ENCODE measurements at places on chromosomes 12 and 14.

GRCh38 chr14:71013551-71014192 lies 106.4 kb downstream of the PCNX1 start:
- DNase-seq = no peak

DNA sequence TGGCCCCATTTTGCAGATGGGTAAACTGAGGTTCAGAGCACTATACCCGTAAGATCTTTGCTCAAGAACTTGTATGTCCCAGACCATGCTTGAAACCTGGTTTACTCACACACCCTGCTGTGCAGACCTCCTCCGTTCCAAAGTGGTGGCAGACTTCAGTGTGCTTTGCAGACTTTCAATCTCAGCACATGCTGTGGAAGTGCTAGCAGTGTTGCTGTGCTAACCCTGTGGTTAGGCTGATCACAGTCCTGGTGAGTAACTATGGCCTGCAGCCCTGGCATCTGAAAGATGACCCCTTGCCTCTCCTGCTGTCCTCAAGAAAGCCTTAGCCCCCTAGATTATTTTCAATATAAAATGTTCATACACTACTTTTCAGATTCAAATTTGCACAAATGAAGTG lies 450.6 kb downstream of the DPF3 start:
- DNase-seq = no peak

GRCh38 chr14:75315144-75315543 lies 36.5 kb downstream of the FOS start:
- DNase-seq = no peak

DNA sequence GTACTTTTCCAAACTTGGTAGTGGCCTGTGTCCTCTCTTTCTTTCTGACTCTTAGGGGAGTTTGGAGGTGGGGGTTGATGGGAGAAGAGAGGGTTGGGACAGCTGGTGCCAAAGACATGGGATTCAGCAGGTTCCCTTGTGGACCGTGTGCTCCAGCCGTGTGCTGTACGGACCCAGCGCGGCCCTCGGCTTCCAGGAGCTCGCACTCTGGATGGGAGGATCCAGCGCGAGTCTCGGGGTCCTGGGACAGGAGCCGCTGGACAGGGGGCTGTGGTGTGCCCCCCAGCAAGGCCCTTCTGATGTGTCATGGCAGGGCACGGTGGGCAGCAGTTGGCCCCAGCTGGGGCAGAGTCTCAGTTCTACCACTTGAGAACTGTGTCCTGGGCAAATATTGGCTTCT lies 45.0 kb upstream of the TSPAN9 start:
- no peak for DNase-seq

DNA sequence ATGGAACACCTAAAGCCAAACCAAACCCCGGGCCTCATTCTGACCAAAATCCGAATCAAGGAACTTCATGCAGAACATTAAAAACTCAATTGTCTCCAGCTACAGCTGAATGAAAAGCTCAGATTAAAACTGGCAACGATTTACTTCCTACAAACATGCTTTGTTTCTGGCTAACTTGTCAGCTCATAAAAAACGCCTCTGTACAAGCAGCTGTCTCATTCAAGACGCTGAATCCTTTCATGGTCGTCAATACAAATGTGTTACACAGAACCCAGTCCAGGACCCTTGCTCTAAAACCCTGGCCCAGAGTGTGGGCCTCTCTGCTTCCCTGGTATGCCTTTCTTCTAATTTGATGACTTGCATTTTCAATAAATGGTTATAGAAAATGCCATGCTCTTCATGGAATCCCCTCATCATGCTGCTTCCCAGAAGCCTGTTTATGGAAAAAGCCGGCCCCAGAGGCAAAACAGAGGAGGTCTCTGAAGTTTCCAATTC lies 183.1 kb downstream of the PHLDA1 start:
- DNase-seq = peak; percentile 42

DNA sequence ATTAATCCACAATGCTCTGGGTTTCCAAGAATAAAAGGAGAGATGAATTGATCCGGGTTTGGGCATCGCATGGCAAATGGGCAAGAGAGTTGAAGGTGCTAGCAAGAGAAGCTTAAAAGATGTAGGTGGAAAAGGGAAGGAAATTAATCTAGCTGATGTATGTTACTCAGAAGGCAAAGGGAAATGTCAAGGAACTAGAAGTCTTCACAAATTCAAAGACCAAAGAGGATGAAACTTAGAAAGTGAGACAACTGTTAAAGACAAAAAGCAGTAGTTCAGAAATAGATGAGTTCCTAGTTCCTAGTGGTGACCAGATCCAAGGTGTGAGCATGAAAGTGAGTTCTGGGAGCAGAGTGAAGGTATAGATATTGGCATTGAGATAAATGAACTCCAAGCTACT lies 228.3 kb downstream of the SEC23A start:
- DNase-seq = no peak

- DNase-seq = no peak
Measured at GRCh38 chr12:81758421-81759189, 545 bp downstream of the PPFIA2 start.

DNA sequence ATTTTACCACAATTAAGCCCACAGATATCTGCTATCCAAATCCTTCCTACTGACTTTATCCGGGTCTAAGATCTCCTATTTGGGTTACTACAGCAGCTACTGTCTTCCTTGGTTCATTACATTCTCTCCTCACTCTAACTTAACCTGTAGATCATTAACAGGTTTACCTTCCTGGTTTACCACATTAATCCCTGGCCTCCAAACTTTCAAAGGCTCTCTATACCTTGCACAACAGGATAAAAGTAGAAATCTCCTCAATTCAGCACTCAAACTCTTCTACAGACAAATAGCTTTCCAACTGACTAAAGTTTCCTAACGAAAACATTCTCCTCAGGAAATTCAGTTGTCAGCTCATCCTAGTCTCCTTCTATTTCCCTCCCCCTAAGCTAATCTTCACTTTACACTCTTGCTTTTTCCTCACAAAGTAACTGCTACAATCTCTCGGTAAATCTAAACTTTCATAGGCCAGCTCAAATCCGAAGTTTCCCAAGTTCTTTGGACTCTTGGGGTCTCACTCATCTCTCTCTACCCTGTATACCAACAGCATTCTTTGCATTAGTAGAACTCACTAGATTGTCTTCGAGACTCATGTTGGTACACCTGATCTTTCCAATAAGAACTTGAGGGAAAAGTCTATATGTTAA lies 2.7 kb downstream of the BTBD7 start:
- no peak for DNase-seq

- DNase-seq = no peak
Measured at GRCh38 chr12:74900232-74900631, 309.4 kb downstream of the KCNC2 start.

- peak; percentile 75 for DNase-seq
Measured at GRCh38 chr14:104094709-104095425, 9.4 kb downstream of the ASPG start.

- DNase-seq = no peak
Measured at GRCh38 chr14:38794677-38795076, 308.4 kb downstream of the SEC23A start.

All from COLO829 (cell line).